ENCODE measurements at places on chromosomes 11 and 22. TPM values are rescaled to one million over a fixed set of nuclear protein-coding genes. Genes with fewer than 3 reads are reported as not detected.

PCSK7 gene
- 368 TPM for total RNA-seq

GRCh38 chr22:24026733-24027132 is 15.6 kb downstream of the CABIN1 start:
- peaks cover 8% of the 10 kb centered on the region for H3K36me3 ChIP-seq
- H3K27ac ChIP-seq: no peak overlapping the region
- no peak overlapping the region for H3K4me3 ChIP-seq
- no peaks in the 10 kb centered on the region for H3K27me3 ChIP-seq

DNA sequence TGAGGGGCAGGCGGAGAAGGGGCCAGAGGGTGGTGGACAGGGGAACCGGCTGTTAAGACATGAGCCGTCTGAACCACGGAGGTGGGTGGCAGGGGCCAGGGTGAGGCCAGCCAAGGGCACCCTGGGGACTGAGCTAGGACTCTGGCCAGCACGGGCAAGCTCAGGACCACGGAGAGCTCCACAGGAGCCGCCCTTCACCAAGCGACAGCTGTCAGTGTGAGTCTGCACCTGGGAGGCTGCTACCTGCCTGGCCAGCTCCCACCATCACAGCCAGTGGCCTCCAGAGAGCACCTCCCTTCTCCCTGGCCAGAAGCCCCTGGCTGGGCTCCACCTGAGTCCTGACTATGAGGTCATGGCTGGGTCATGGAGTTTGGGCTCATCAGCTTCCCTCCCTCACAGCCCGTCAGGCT is 21.6 kb downstream of the MGAT3 start:
- H3K27ac ChIP-seq: no peak overlapping the region
- H3K4me1 ChIP-seq: no peaks in the 10 kb centered on the region
- H3K36me3 ChIP-seq: no peaks in the 10 kb centered on the region
- H3K4me3 ChIP-seq: no peak overlapping the region

OR9Q1 gene
- total RNA-seq: not detected

GRCh38 chr11:119149018-119149785 is at the start of gene ABCG4:
Gene ABCG4 (plus strand): TSS chr11:119149052. CDS start chr11:119149966, 914 bp downstream.
- H3K36me3 ChIP-seq: no peaks in the 10 kb centered on the region
- no peak within 1 kb of the TSS for H3K27ac ChIP-seq
- peak within 1 kb of the TSS; percentile 44 for H3K4me3 ChIP-seq
- peak; percentile 8 for DNase-seq
- H3K27me3 ChIP-seq: no peaks in the 10 kb centered on the region

DNA sequence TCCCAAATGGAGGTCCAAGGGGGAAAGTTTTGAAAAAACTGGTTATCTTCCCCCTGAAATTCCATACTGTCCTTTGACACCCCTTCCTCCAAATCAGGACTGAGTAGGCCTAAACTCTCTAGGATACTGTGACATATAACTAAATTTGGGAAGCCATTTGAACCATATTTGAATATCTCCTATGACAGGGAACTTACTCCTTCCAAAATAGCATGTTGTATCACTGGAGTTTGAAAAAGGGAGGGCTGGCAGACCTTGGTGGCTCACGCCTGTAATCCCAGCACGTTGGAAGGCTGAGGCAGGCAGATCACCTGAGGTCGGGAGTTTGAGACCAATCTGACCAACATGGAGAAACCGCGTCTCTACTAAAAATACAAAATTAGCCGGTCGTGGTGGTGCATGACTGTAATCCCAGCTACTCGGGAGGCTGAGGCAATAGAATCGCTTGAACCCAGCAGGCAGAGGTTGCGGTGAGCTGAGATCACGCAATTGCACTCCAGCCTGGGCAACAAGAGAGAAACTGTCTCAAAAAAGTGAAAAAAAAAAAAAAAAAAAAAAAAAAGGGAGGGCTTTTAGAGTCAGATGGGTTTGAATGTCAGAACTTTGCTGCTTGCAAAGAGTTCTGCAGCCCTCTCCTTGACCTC is 42.4 kb downstream of the PIK3C2A start:
- no peaks in the 10 kb centered on the region for H3K36me3 ChIP-seq
- H3K27me3 ChIP-seq: no peaks in the 10 kb centered on the region
- H3K4me1 ChIP-seq: peaks cover 17% of the 10 kb centered on the region
- H3K4me3 ChIP-seq: no peak overlapping the region
- no peak for DNase-seq
- H3K27ac ChIP-seq: peak overlapping the region; percentile 10

DNA sequence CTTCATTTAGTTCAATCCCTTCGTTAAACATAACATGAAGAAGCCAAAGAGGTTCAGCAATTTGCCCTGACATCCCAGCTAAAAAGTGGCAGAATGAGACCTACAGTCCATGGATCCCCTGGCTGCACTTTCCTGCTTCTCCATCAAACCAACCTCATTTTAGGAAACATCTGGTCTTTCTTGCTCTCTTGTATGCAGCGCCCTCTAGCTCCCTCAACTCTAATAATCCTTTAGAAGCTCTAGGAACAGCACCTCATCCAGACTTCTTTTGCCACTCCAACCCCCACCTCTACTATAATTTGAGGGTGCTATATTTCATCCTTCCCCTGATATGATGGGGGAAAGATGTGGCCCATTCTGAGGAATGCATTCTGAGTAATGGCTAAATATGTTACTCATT is 7.4 kb downstream of the CNTF start:
- no peak overlapping the region for H3K4me3 ChIP-seq
- peak; percentile 26 for DNase-seq
- no peaks in the 10 kb centered on the region for H3K27me3 ChIP-seq
- H3K27ac ChIP-seq: no peak overlapping the region
- H3K4me1 ChIP-seq: no peaks in the 10 kb centered on the region

EHF gene
- total RNA-seq: 0.47 TPM

- H3K4me3 ChIP-seq: no peak overlapping the region
- H3K36me3 ChIP-seq: no peaks in the 10 kb centered on the region
- H3K4me1 ChIP-seq: peaks cover 4% of the 10 kb centered on the region
- DNase-seq: no peak
- H3K27ac ChIP-seq: no peak overlapping the region
- H3K27me3 ChIP-seq: no peaks in the 10 kb centered on the region
Measured at GRCh38 chr11:68116974-68117373, 4.2 kb downstream of the CHKA start.

GRCh38 chr11:5809122-5809519 is 397 bp downstream of the OR52N2 start:
- no peak for DNase-seq
- H3K4me3 ChIP-seq: peak overlapping the region; percentile 81
- H3K36me3 ChIP-seq: no peaks in the 10 kb centered on the region
- H3K27me3 ChIP-seq: no peaks in the 10 kb centered on the region

- no peak overlapping the region for H3K4me3 ChIP-seq
- no peak overlapping the region for H3K27ac ChIP-seq
- H3K36me3 ChIP-seq: peaks cover 11% of the 10 kb centered on the region
- H3K4me1 ChIP-seq: no peaks in the 10 kb centered on the region
Measured at GRCh38 chr11:68056317-68057285, 17.8 kb downstream of the TCIRG1 start.

DNA sequence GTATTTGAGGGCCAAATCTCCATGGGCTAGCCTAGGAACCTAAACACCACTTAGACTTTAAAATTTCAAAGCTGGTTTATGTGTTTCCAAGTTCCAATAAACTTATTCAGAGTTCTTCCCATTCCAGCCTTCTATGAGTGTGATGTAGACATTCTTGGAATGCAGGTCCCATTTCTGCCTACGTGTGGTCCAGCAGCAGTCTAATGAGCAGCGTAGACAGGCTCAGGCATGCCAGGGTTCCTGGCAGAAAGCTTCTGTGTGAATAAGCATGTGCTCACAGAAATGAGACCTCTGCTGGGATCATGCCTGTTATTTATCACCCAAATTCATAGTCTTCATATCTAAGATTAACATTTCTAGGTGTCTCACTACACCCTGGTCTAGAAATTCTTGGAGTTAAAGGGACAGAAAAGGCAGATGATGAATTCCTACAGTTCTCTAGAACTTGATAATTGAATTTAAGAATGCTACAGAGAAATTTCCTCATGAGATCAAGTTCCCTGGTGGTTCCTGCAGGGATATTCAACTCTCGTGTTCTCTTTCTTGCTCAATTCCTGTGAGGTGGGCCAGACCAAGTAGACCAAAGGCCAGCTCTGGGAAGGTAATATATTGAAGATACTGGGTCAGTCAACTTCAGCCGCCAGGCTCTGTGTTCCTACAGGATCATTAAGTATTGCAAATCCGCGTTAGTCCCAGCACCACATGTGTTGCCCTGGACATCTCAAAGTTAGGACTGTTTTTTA is 17.6 kb downstream of the RNF185 start:
- no peak for DNase-seq
- no peak overlapping the region for H3K4me3 ChIP-seq
- H3K27me3 ChIP-seq: no peaks in the 10 kb centered on the region
- no peak overlapping the region for H3K27ac ChIP-seq

DNA sequence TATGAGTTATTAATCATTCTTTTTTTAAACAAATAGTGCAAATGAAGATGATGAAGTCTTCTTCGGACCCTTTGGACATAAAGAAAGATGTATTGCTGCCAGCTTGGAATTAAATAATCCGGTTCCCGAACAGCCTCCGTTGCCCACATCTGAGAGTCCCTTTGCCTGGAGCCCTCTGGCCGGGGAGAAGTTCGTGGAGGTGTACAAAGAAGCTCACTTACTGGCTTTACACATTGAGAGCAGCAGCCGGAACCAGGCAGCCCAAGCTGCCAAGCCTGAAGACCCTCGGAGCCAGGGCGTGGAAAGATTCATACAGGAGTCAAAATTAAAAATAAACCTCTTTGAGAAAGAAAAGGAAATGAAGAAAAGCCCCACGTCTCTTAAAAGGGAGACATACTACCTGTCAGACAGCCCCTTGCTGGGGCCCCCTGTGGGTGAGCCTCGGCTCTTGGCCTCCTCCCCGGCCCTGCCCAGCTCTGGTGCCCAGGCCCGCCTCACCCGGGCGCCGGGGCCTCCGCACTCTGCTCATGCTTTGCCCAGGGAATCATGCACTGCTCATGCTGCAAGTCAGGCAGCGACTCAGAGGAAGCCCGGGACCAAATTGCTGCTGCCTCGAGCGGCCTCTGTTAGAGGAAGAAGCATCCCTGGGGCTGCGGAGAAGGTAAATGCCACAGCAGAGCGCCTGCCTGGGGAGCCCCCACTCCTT is 11.8 kb downstream of the GTSE1 start:
- H3K27me3 ChIP-seq: no peaks in the 10 kb centered on the region
- no peak overlapping the region for H3K4me3 ChIP-seq
- H3K27ac ChIP-seq: no peak overlapping the region
- no peaks in the 10 kb centered on the region for H3K4me1 ChIP-seq
- DNase-seq: no peak
- H3K36me3 ChIP-seq: no peaks in the 10 kb centered on the region

DNA sequence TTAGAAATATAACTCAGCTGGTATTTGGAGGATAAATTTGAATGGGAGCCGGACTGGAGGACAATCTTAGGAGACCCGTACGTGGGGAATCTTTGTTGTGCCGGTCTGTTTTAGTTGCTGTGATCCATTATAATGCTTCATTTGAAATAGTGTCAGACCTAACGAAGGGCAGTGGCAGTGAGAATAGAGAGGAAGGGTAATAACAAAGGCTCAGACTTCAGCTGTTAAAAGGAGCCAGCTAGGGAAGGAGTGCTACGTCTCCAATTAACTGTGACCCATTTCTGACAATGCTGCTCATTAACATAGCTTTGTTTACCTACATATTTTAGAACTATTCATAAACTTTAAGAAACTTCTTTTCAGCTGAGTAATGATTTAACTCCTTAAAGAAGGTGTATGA is 246.9 kb downstream of the OPCML start:
- H3K27ac ChIP-seq: no peak overlapping the region
- no peak for DNase-seq
- H3K27me3 ChIP-seq: no peaks in the 10 kb centered on the region

PKNOX2 gene
- total RNA-seq: not detected

SCGB1C1 gene
- not detected for total RNA-seq

GRCh38 chr11:71194710-71195109 is 57.7 kb downstream of the SHANK2 start:
- no peaks in the 10 kb centered on the region for H3K36me3 ChIP-seq
- H3K27me3 ChIP-seq: no peaks in the 10 kb centered on the region

LRRC32 gene
- total RNA-seq: 2.2 TPM

GRCh38 chr11:74030723-74031676 is 22.1 kb upstream of the UCP3 start:
- H3K4me3 ChIP-seq: no peak overlapping the region
- H3K4me1 ChIP-seq: peaks cover 18% of the 10 kb centered on the region
- H3K27ac ChIP-seq: peak overlapping the region; percentile 37
- H3K36me3 ChIP-seq: peaks cover 4% of the 10 kb centered on the region
- no peaks in the 10 kb centered on the region for H3K27me3 ChIP-seq

DNA sequence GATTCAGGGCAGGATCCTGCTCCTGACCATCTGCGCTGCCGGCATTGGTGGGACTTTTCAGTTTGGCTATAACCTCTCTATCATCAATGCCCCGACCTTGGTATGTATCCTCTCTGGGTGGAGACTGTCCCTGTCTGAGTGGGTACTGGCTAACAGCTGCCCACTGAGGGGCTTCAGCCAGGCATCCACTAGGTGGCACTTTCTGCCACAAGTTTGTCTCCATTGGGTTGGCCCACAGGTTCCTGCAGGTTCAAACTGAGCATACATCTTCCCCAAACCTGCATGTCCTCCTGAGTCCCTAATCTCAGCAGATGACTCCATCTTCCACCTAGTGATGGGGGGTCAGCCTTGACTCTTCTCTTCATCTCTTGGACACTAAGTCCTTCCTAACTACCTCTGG is 4.4 kb downstream of the SLC2A11 start:
- H3K4me3 ChIP-seq: no peak overlapping the region
- H3K4me1 ChIP-seq: peaks cover 19% of the 10 kb centered on the region
- H3K27ac ChIP-seq: no peak overlapping the region
- DNase-seq: no peak

DNA sequence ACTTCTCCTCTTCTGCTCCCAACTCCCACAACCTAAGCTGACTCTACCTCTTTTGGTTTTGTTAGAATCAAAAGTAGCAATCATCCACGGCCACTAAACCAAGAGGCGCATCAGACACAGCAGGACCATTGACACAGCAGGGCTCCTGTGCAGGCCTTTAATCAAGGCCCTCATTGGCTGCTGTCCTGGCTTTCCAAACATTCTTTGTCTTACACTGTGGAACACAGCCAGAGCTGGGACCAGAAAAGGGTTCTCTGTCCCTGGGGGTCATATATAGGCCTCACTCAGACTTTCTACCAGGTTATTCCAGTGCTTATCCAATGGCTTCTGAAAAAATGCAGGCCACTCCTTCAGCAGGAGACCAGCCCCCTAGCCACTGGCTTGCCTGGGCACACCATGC is 212.7 kb upstream of the NTM start:
- DNase-seq: no peak
- no peak overlapping the region for H3K4me3 ChIP-seq
- no peak overlapping the region for H3K27ac ChIP-seq
- H3K27me3 ChIP-seq: no peaks in the 10 kb centered on the region
- no peaks in the 10 kb centered on the region for H3K36me3 ChIP-seq
- no peaks in the 10 kb centered on the region for H3K4me1 ChIP-seq

- no peak overlapping the region for H3K4me3 ChIP-seq
- H3K36me3 ChIP-seq: no peaks in the 10 kb centered on the region
- H3K4me1 ChIP-seq: no peaks in the 10 kb centered on the region
- no peak overlapping the region for H3K27ac ChIP-seq
- no peak for DNase-seq
Measured at GRCh38 chr22:16854631-16855030, 29.4 kb upstream of the XKR3 start.

ART5 gene
- total RNA-seq: not detected

Data from T-cell (primary cell).